GM04503 (cell line): ENCODE measurements at places on chromosomes 5 and 9.

GRCh38 chr5:134227259-134227658, 1.4 kb upstream of the PPP2CA start:
- no peak for DNase-seq

GRCh38 chr5:41921166-41921565, 3.9 kb upstream of the FBXO4 start:
- DNase-seq: no peak

GRCh38 chr5:14667290-14667689, 2.8 kb downstream of the OTULIN start:
- no peak for DNase-seq

GRCh38 chr9:102428305-102428704, 566.8 kb upstream of the CYLC2 start:
- DNase-seq: no peak

- DNase-seq: no peak
Observed at GRCh38 chr5:58486290-58486689, 4.9 kb upstream of the GAPT start.

GRCh38 chr9:123441769-123442168, 85.8 kb downstream of the CRB2 start:
- no peak for DNase-seq

GRCh38 chr9:105255421-105255820, 11.0 kb downstream of the SLC44A1 start:
- no peak for DNase-seq

- no peak for DNase-seq
Observed at GRCh38 chr5:134902071-134902801, 2.7 kb upstream of the PCBD2 start.

- DNase-seq: no peak
Observed at GRCh38 chr9:92658611-92659010, 11.3 kb downstream of the IPPK start.

DNA sequence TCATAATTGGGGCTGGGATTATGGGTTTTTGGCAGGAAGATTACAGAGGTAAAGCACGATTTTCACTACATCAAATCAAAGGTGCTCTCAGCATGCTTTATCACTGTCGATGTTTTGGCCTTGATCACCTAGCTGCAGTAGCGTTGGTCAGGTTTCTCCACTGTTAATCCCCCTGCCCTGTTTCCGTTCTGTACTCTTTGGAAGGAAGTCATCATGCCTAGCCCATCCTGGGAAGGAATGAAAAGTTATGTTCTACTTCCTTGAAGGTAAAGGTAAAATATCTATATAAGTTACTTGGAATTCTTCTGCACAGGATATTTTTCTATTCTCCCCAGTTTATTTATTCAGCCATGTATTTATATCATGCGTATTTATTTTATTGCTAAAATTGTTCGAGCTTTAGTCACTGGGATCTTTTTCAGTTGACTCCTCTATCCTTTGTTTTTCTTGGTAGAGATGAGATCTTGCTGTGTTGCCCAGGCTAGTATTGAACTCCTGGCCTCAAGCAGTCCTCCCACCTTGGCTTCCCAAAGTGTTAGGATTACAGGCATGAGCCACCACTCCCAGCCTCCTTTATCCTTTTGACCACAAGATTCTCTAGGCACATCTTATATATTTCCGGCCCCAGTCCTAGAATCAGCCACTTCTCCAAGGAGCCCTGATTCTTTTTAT, 25.3 kb downstream of the FAF2 start:
- DNase-seq: no peak

GRCh38 chr9:93223260-93224180, 39.6 kb downstream of the WNK2 start:
- peak; percentile 34 for DNase-seq

DNA sequence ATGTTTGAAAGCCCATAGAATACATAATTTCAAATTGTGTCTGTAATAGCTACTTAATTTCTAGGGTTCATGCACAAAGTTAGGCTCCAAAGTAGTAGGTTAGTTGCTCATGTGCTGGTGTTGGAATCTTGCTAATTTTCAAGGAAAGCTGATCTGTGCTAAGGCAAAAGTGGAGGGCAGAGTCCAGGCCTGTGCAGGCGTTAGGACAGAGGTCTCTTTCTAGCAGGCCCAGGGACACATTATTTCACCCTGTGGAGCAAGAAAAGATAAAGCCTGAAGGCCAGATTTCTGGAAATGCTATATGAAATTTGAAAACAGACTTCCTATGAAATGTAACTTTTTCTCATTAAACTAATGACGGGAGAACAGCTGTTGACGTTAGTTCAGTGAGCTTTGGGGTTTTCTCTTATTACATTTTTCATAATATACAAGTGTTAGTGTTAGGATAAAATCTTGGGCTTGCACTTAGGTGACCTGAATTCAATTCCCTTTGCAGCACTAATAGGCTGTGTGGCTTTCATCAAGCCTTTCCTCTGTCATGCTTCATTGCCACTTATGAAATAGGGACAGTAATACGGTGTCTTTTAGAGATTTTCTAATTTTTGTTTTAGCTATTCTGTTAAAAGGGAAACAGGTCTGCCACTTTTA, 196.7 kb upstream of the HAPLN1 start:
- no peak for DNase-seq

DNA sequence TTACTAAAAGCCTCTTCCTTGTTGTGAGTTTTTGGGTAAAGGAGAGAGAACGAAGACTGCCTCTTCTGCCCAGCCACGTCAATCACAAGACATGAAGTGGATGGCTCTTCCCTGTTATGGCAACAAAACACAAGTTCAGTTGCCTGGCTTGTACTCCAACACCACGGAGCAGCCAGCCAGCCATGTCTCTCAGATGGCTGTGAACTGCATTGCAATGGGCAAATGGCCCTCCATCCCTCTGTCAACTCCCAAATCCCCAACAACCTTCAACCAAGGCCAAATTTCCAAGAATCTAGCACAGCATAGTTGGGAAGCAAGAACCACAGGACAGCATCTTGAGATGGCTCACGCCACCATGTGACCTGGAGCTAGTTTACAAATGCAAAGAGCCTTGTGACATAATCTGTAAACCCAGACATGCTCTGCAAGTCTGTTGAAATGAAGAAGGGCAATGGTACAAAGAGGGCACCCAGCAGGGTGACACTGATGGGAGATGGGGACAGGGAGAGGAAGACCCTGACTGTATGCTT, 53.9 kb downstream of the ZNF366 start:
- no peak for DNase-seq

GRCh38 chr5:120655828-120656435, 191.8 kb downstream of the PRR16 start:
- DNase-seq: no peak

GRCh38 chr5:130280528-130281217, 376.4 kb downstream of the CHSY3 start:
- DNase-seq: no peak

DNA sequence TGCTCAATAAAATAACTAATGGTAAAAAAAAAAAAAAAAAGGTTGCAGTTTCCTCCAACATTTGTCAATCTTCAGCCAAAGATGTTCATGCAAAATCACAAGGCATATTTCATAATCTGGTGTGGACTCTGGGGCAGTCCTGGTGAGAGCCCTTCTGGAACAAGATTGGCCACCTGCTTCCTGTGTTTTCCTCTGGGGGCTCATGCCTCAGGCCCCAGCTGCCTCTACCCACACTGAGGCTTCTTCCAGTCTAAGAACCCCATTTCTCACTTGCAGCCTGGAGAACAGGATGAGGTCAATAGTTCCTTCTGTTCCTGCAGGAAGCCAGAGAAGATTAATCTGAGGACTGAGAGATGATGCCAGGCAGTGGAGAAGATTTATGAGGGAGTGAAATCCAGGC, 492.6 kb upstream of the BRINP1 start:
- no peak for DNase-seq

DNA sequence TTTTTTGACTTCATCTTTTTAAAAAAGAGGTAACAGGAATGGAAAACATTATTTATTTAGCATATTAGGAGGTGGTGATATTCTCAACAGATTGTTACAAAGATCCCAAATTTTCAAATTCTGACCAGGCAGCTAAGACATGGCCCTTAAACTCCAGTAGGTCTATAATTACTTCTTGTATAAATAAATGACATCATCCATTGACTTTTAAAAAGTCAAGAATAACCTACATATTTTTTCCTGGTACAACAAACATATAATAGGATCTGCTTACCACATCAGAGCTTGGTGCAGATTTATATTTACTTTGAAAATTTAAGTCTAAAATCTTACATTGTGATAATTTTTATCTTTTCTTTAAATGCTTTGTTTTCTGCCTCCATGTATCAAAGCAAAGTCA, 92.2 kb upstream of the TRPM3 start:
- DNase-seq: no peak

DNA sequence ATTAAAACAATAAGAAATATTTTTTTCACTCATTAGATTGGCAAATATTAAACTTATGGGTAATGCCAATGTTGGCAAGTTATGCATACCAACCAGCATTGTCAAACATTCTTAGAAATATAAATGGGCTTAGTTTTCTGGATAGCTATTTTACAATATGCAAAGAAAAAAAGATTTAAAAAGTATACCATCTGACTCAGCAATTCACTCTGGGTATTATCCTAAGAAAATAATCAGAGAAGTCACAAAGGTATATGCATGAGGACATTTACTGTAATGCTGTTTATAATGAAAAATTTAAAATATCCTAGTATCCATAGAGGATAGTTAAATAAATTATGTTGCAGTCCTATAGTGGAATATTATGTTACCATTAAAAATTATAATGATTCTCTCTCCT, 57.4 kb upstream of the PTPDC1 start:
- no peak for DNase-seq

DNA sequence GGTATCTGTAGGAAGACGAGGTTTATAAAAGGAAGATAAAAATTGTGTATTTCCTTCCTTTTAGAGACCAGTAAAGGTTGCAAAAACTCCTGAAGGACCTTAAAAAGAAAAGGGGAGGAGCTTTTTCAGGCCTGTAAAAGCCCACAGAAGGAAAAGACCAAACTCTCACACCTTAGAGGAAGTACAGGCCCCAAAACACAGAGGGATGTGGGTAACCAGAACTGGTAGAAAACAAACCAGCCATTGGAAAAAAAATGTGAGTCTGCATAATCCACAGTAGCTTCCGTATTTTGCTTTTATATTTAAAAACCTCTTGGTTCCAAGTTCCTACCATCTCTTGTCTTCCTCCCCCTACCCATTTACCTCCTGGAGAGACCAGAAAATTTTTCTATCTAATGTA, 8.5 kb downstream of the GIN1 start:
- no peak for DNase-seq

DNA sequence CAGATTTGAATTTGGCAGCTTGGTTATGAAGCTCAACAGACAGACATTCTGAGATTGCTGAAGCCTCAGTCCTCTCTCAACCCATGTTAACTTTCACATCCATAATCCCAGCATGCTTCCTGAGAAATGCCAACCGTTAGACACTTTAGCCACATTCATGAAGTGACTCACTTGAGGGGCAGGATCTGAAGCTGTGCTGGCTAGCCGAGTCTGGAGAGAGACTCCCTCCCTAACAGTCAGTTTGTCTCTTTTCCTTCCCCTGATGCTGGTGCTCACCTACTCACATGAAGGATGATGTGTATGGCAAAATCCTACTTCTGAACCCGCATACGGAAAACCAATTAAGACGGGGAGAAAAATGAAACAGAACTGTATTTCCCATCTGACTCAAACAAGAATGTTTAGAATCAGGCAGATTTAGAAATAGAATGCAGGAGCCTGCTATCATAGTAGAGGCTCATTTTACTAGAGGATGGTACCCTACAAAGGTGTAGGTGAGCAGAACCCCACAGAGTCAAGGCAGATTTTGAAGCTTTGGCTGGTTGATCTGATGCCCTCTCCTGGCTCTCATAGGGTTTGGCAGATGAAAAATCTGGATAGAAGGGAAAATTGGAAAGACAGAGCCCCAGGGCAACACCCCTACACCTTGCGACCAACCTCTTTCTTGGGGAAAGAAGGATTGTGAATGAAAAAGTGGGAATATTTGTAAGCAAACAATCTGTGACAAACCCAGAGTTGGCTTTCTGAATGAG, 150.9 kb upstream of the LHFPL2 start:
- no peak for DNase-seq
